ENCODE measurements at places on chromosomes 13 and 19. TPM values are rescaled to one million over a fixed set of nuclear protein-coding genes. Genes with fewer than 3 reads are reported as not detected.

POSTN gene
- total RNA-seq = not detected

TMEM86B gene
- 10.6 TPM for total RNA-seq

NLRP5 gene
- total RNA-seq = 0.30 TPM

DNA sequence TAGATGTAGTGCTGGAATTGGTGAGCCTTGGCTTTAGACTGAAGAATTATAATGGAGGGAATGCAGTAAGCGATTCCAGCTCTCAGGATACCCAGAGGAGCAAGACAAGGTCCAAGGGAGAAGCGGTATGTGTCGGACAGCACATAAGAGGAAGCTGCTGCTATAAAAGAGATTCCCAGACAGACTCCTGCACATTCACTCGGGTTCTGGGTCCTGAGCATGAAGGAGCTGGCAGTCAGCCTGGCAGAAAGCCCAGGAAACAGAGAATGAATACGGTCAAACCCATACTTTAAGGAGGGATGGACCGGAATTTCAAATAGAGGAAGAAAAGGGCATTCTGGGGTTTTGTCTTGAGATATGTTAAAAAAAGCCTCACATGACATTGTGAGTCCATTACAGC is 308.3 kb downstream of the DNAJC15 start:
- H3K4me1 ChIP-seq = no peaks in the 10 kb centered on the region
- H3K4me3 ChIP-seq = no peak overlapping the region
- DNase-seq = no peak
- H3K27ac ChIP-seq = no peak overlapping the region
- H3K36me3 ChIP-seq = no peaks in the 10 kb centered on the region

GRCh38 chr13:113650731-113651148 is 7.3 kb downstream of the ATP4B start:
- H3K27ac ChIP-seq = no peak overlapping the region
- H3K36me3 ChIP-seq = no peaks in the 10 kb centered on the region
- no peak overlapping the region for H3K4me3 ChIP-seq
- no peak for DNase-seq
- H3K4me1 ChIP-seq = peaks cover 11% of the 10 kb centered on the region

- DNase-seq = no peak
- H3K4me3 ChIP-seq = no peak overlapping the region
- no peak overlapping the region for H3K27ac ChIP-seq
- H3K36me3 ChIP-seq = peaks cover 14% of the 10 kb centered on the region
Observed at GRCh38 chr19:32631381-32631780, 43.6 kb downstream of the ANKRD27 start.

GRCh38 chr19:3766520-3766919 is 4.0 kb downstream of the MRPL54 start:
- no peaks in the 10 kb centered on the region for H3K36me3 ChIP-seq
- no peak for DNase-seq
- no peak overlapping the region for H3K4me3 ChIP-seq

DNA sequence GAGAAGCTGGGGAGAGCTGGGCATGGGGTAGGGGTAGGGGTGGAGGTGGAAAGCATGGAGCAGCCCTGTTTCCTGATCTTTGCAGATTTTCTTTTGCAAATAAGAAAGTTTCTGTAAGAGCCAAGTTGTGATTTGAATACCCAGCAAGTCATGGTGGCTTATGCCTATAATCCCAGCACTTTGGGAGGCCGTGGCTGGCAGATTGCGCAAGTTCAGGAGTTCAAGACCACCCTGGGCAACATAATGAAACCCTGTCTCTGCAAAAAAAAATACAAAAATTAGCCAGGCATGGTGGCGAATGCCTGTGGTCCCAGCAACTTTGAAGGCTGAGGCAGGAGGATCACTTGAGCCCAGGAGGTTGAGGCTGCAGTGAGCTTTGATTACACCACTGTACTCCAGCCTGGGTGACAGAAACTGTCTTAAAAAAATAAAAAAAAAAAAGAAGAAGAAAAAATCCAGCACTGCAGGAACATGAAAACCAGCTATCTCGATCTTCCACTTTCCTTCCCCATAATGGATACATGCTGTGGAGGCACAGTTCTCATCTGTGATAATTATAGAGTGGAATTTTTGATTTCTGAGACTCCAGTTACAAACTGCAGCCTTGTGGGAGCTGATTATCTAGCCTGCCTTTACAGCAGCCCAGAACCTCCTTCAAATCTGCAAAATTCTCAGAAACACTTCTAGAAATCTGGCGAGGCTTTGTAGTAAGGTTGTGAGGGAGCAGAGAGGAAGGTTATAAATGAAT is 12.1 kb upstream of the TEX26 start:
- H3K27me3 ChIP-seq = peaks cover 4% of the 10 kb centered on the region
- H3K4me3 ChIP-seq = no peak overlapping the region
- no peaks in the 10 kb centered on the region for H3K36me3 ChIP-seq
